ENCODE measurements at places on chromosomes 3 and 15.
A peak's percentile ranks its signal among the peaks of the same experiment; 100 is the strongest.

GRCh38 chr3:99823723-99824711 lies 6.4 kb downstream of the CMSS1 start:
- no peak for DNase-seq

DNA sequence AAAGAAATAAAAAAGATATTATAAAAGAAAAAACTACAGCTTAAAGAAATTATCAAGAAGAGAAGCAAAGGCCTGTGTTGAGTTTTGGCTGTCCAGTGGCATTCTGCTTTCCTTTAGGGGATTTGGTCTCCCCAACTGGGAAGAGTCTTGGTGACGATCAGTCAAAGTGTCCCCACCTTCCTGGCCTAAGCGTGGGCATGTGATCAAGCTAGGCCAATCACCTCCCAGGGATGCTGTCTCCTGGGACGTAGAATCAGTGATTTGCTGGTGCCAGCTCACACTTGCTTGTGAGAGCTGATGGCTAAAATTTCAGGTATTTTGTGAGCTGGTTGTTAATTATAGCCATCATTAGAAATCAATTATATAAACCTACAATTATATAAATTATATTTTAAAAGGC lies 69.5 kb downstream of the ATP2B2 start:
- DNase-seq, result no peak

DNA sequence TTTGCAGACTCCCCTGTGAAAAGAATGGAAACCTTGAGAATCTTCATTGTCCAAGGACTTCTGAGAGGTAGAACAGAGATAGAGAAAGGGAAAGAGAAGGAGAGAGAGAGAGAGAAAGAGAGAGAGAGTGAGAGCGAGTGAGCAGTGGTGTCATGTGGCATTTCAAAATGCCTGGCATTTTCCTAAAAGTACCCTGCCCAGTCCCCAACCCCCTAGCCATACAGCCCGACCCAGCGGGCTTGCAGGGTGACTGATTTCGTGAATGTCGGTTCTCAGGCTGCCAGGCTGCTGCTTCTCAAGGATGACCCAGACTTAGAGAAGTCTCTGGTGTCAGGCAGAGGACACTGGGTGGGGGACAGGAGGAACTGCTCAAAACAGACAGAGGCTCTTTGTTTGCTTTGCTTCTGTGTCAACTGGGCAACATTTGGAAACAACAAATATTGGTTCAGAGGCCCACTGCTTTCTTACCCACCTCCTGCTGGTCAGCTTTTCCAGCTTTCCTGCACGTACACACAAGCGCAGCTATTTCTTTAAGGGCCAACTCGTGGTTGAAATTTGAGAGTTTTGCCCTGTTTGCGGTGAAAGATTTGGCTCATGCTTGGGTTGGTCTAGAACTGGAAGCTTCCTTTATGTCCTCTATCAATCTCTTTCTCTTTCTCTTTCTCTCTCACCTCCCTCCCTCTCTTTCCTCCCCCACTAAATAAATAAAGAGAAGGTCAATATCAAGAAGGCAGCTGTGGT lies 3.7 kb upstream of the TF start:
- DNase-seq, result no peak

DNA sequence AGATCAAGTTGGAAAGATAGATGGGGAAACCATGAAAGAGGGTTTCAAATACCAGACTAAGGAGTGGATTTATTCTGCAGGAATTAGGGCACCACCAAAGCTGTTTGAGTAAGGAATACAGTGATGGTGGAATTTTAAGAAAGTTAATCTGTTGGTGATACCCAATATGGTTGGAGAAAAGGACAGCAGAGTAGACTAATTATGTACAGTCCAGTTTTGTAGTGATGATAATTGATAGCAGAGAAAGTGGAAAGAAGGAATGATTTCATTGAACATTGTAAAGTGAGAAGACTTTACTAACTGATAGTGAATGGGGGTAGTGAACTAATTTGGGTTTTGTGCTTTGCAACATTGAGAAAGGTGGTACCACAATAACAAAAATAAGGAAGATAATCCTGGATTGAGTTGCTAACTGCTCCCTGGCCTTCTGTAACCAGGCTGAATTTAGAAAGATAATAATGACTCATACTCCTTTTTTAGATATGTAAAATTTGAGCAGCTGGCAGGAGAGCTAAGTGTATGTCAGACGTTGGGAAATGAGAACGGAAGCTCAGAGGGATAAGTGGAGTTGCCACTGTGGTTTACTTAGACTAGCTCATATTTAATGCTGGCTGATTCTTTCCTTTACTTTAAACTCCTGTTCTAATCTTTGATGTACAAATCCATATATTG lies 16.9 kb downstream of the TCAIM start:
- no peak for DNase-seq

DNA sequence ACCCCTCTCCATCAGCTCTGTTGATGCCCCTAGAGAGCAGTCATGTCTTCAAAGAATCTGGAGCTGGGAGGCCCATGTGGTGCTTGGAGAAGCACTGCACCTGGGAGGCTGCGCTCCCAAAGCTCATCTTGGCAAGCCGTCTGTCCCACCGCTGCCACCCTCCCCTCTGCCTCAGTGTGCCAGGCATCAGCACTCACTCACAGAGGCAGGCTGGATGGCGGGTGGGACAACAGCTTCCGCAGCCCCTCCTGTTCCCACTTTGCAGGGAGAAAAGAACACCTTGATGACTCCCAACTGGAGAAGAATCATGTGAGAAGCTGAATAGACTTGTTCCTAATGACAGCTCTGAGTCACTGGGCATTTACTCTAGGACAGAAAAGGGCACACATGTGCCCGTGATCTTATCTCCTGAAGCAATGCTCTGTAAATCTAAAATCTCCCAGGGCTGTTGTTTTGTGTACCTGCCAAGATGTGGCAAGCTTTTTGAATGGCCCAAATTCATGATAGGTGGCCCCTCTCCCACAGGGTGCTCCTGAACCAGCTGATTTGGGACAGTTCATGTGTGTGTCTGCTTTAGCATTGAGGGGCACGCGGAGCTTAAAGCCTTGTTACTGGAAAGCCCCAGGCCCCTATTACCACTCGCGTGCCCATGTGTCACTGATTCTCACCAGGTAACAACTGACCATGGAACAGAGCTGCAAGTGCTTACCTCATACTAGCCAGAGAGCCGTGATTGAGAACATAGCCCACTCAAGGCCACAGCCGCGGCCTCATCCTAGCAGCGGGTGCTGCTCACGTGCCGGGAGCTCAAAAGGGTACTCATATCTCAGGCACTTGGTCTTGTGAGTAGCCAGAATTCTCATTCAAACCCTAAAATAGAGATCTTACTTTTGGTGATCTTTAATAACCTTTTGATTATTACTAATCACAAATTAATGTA lies 104.4 kb downstream of the DNAJB8 start:
- no peak for DNase-seq

GRCh38 chr3:197746801-197747237 lies 2.9 kb upstream of the FYTTD1 start:
- no peak for DNase-seq

- no peak for DNase-seq
Observed at GRCh38 chr3:108221393-108221792, 831 bp downstream of the IFT57 start.

DNA sequence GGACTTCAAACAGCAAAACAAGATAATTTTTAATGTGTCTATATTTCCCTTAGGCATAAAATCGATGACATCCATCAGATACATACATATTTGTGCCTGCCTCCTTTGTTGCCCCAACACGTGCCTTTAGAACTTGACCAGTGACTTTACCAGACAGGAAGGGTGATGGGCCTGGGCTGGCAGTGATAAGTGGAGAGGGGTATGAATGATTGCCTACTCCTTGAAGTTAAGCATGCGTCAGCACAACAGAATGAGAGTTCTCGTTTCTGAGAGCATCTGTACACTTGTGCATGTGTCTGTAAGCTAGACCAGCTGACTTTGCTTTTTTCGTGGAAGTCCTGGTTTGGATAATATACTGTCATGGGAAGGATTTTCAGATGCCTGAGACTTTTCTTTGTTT lies 54.9 kb upstream of the COL6A6 start:
- DNase-seq, result no peak

DNA sequence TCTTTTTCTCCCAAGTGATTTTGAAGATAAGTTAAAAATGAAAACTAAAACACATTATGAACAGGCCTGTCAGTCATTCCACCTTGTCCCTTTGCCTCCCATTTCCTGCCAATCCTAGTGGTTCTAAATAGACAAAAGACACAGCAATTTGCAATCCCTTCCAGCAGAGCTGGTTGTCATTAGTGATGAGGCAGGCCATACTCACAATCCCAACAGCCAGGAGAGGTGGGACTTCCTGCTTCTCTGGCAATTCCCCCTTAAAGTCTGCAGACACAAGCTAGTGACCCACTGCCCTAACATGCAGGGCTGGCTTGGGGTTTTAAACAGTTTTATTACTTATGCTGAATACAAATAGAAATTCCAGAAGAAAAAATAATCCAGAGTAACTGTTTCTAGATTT lies 38.4 kb upstream of the RBP1 start:
- no peak for DNase-seq

- no peak for DNase-seq
Observed at GRCh38 chr15:26050984-26051383, 187.9 kb upstream of the ATP10A start.

- no peak for DNase-seq
Observed at GRCh38 chr3:57675530-57675929, 17.3 kb downstream of the DENND6A start.

DNA sequence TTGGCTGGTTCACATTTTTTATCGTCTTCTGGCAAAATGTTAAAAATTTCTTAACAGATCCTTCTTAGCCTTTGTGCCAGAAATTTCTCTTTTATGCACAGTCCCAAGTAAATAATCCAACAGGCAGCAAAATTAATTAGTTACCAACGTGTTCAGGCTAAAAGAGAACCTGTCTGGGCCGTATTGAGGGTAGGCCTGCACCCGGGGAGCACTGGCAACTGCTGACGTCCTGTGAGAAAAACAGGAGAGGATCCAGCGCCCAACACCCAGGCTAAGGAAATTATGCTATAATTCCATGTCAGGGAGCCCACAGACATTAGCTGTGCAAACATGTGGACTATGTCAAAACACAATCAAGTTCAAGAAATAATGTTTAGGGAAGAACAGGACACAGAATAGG lies 30.7 kb upstream of the CSTA start:
- DNase-seq, result no peak

DNA sequence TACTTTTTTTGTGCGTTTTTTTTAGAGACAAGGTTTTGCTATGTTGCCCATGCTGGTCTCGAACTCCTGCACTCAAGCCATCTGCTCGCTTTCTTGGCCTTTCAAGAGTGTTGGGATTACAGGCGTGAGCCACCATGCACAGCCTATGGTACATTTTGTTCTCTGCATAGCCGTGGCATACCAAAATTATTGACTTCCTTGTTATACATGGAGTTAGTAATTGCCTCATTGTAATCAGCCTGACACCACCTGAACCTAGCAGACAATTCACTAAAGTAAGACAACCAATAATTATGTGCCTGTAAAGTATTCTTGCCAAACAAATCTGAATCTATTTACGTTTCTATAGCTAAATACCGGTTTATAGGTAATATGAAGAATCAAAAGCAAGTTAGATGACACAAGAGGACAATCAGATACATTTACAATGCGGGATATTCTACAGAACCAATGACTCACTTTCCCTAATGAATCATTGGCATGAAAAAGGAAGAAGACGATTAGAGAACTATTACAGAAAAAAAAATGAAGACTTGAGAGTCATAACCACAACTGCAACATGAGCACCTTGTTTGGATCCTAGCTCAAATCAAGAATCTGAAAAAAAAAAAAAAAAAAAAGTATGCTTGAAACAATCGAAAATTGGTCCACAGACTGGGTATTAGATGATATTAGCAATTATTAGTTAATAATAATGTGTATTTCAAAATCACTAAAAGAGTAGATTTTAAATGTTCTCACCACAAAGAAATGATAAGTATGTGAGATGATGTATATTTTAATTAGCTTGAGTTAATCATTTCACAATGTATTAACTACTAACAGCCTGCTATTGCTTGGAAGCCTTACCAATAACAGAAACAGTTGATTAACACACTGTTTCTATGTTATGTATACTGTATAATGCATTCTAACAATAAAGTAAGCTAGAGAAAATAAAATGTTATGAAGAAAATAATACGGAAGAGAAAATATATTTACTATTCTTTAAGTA lies 7.1 kb downstream of the GUCA1C start:
- DNase-seq, result no peak

DNA sequence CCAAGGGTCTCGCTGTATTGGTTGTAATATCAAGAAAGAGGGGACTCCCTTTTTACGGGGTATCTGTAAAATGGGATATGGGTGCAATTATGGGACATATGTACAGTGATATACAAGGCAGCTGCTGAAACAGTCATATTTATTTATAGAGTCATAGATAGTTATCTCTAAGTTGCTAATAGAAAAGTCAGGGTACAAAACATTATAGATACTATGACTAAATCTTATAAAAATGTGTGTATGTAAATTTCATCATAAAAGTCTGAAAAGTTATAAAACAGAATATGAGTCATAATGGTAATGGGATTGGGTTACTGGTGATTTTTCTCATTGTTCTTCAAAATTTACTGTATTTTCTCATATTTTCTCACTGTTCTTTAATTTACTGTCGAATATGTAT lies 344.9 kb upstream of the SLCO3A1 start:
- no peak for DNase-seq

DNA sequence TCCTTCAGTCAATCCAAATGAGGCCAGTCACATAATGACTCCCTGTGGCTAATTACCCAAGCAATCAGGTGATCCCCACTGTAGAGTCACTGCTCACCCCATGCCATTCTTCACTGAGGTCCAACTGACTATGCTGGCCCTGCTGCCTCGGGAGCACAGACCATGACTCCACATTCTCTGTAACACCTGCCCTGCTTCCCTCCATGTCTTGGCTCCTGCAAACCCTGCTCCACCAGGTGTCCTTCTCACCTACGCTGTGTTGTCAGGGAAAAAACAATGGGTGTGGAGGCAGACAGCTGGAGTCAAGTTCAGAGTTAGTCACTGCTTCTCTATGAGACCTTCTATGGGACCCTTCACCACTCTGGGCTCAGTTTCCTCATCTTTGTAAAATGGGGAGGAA lies 6.1 kb upstream of the SFMBT1 start:
- DNase-seq, result no peak

DNA sequence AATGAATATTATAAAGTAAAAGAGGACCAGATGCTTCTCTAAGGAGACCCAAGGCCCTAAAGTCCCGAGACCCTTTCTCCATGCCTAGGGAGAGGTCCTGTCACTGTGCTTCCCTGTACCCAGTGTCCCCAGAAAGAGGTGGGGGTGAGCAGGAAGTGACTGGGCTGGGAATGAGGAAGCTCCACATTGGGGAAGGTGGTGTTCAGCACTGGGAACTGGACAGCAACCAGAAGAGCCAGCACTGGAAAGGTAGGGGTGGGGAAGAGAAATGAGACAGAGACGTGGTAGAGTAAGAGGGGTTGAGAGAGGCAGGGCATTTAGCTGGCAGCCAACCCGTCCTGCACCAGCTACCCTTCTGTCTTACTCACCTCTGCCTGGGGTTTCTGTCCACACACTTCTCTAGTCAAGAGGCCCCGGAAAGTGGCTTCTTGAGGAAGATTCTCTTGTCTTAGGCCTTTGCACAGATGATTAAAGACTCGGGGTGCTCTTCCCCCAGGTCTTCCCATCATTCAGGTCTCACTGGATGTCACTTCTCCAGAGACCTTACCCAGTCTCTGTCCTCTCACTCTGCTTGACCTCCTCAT lies 12.2 kb downstream of the RRP9 start:
- no peak for DNase-seq

- DNase-seq, result peak; percentile 51
Observed at GRCh38 chr3:30199096-30199759, 407.2 kb upstream of the TGFBR2 start.

All from stimulated activated CD4-positive, alpha-beta T cell treated with anti-CD3 and anti-CD28 coated beads, Interleukin-15, amount 100 ng/mL, for 1 hour (primary cell).